ENCODE measurements at places on chromosomes 12 and 14. TPM values are rescaled to one million over a fixed set of nuclear protein-coding genes. Genes with fewer than 3 reads are reported as not detected.

Gene CAPS2
- 4.1 TPM for total RNA-seq

Gene OASL
- 0.19 TPM for total RNA-seq

Gene SLC25A21
- 0.58 TPM for total RNA-seq

Gene HOXC4
- 6.7 TPM for total RNA-seq

Gene GPR84
- not detected for total RNA-seq

Gene TMCC3
- total RNA-seq, result 18.2 TPM

Gene PPP2R5C
- total RNA-seq, result 99.8 TPM

Gene TAS2R31
- 4.3 TPM for total RNA-seq

Gene PROX2
- total RNA-seq, result not detected

Gene SCAF11
- 96.9 TPM for total RNA-seq

Gene SLC6A12
- total RNA-seq, result 3.0 TPM

Gene RAD9B
- total RNA-seq, result 0.46 TPM

Gene PLEK2
- total RNA-seq, result not detected

Gene TMTC2
- 13.5 TPM for total RNA-seq

Gene RPL10L
- not detected for total RNA-seq

Gene NGB
- total RNA-seq, result not detected

Gene FAM90A1
- total RNA-seq, result 0.36 TPM

Gene ADGRD1
- total RNA-seq, result 2.6 TPM

Gene TMEM229B
- total RNA-seq, result 2.7 TPM

Gene DNM1L
- total RNA-seq, result 121 TPM

Gene DEGS2
- total RNA-seq, result 7.6 TPM

Gene BDKRB2
- 3.6 TPM for total RNA-seq

Gene FGD4
- 47.6 TPM for total RNA-seq

Gene CCDC177
- total RNA-seq, result 3.4 TPM

Gene KRT82
- not detected for total RNA-seq

Gene VRTN
- total RNA-seq, result not detected
